ENCODE measurements at places on chromosomes 12 and 14. TPM values are rescaled to one million over a fixed set of nuclear protein-coding genes. Genes with fewer than 3 reads are reported as not detected.

The FRS2 gene
- 25.2 TPM for total RNA-seq

GRCh38 chr12:49208146-49208545, 19.3 kb upstream of the TUBA1A start:
- DNase-seq, result no peak

- peak; percentile 95 for DNase-seq
Observed at GRCh38 chr12:124422570-124423523, 128.0 kb downstream of the RFLNA start.

The MYF5 gene
- total RNA-seq, result not detected

The MYRFL gene
- total RNA-seq, result not detected

- no peak for DNase-seq
Observed at GRCh38 chr12:32448586-32448985, 49.2 kb downstream of the FGD4 start.

The USP44 gene
- 1.0 TPM for total RNA-seq

- no peak for DNase-seq
Observed at GRCh38 chr14:38948576-38948975, 154.5 kb downstream of the SEC23A start.

Measured in left ventricle myocardium superior (tissue), 1 donor.